Germinal center (tissue), 1 donor: ENCODE measurements at places on chromosomes 16 and 17.

DNA sequence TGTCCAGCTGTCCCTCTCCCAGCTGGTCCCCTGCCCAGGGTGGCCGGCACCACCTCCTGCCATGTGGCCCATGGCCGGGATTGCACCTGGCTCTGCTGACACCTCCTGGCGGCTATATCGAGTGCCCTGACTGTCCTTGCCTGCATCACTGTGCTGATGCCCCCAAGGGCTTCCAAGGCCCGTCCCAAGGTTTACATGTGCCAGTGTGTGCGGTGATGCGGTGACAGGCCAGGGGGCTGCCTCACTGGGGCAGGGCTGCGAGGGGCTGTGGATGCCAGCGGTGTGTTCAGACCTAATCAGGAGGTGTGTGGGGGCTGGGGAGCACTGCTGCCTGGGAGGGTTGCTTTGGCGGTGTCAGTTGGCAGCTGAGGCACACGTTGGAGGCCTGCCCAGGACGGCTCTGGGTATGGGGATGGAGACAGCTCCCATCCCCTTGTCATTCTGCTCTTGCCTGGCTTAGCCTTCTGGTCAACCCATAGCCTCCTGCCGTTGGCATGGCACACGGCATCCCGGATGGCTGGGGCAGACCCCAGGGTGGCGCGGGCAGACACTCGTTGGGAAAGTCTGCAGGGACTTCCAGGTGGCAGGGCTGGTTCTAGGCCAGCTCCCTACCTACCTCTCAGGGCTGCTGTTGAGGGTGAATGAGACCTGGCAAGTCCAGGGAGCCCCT, 5.5 kb downstream of the MAP2K3 start:
- DNase-seq = no peak

DNA sequence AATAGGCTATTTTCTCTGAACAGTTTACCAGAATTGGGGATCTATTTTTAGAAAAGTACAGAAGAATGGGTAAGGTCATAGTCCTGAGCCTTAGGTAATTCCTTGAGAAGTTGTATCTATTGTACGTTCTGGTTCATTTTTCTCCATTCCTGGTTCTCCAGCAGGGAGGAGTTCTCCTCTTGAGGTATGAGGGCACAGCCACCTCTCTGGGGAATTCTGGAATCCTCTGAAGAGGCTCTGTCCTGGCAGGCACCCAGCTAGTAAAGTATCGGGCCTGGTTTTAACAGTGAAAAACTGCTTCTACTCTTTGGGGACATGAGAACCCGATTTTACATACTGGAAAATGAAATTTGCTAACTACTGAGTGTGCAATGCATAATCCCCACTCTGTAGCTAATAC, 19.6 kb upstream of the PMFBP1 start:
- no peak for DNase-seq

GRCh38 chr16:81201267-81201666, 37.2 kb upstream of the BCO1 start:
- no peak for DNase-seq

GRCh38 chr16:12675852-12676251, 127.8 kb downstream of the CPPED1 start:
- no peak for DNase-seq

DNA sequence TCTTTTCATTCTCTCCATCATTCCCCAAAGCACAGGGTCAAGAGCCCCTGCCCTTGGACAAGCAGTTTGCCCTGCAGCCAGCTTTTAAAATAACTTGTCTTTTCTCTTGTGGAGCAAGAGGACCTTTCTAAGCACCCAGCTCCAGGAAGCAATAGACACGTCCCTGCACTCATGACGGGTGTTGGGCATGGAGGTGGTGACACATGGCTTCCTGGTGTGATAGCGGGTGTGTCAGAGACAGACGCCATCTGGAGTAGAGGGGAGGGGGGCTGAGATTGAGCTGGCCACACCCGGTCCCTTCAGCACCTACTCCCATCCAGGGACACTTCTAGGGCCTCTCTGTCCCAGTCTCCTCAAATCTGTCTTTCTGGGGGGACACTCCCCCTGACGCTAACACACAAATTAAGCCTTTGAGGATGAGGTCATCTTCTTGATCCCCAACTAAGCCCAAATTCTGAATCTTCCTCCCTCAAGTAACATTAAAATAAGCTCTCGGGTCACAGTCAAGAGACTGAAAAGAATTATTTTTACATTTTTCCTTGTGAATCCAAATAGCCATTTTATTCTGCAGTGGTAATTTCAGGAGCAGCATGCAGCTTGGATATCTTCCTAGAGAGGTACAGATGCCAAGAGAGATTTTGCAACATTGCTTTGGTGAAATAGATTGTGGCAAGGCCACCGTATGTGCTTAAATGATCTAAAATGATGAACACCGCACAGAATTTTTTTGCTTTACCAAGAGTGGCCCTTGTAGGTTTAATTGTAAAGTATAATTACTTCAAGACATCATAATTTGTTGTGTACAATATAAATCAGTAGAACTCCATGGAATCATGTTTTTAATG, 216.6 kb upstream of the IRX3 start:
- DNase-seq = no peak

DNA sequence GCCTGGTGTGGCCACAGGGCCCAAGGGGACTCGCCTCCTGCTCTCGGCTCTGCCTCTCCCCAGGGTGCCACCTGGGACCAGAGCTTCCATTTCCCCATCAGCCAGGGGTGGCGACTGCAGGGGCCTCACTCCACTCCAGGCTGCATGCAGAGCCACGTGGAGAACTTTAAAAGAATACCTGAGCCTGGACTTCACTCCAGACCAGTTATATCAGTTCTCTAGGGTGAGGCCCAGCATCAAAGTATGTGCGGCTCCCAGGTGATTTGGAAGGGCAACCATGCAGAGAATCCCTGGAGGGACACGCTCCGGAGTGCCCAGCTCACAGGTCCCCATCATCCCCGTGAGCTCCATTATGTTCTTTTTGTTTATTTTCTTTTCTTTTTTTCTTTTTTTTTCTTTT, 39.8 kb downstream of the KIAA0513 start:
- DNase-seq = no peak

- no peak for DNase-seq
These were observed 427.1 kb downstream of the ZFHX3 start for GRCh38 chr16:72620853-72621252.

GRCh38 chr16:74487634-74488495, 66.6 kb upstream of the CLEC18B start:
- DNase-seq = no peak

- no peak for DNase-seq
These were observed 169.5 kb downstream of the C16orf78 start for GRCh38 chr16:49542946-49543630.

- DNase-seq = no peak
These were observed 53.3 kb downstream of the RNF112 start for GRCh38 chr17:19464031-19465026.

DNA sequence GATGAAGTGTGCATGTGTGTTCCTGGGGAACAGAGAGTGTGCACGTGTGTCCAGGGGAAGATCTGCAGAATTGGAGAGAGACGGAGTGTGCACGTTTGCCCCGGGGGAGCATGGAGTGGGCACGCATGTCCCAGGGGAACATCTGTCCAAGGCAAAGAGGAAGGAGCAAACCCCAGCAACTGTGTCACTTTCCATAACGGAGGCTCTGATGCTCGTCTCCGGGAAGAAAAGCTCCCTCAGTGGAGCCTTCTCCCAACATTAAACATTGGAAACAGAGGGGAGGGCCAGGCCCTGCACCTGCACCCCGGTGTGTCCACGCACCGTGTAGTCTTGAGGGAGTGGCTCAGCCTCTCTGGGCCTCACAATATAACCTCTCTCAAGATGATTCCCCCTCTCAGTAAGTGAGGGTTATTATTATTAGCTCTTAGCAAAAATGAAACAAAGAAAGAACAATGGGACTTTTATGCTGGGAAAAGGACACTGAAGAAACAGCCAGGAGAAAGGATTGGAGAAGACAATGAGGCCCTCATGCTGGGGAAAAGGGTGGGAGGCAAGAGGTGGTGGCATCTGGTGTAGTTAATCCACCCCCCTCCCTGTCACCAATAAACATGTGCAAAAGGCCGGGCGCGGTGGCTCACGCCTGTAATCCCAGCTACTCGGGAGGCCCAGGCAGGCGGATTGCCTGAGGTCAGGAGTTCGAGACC, 7.6 kb downstream of the RAB40B start:
- no peak for DNase-seq

DNA sequence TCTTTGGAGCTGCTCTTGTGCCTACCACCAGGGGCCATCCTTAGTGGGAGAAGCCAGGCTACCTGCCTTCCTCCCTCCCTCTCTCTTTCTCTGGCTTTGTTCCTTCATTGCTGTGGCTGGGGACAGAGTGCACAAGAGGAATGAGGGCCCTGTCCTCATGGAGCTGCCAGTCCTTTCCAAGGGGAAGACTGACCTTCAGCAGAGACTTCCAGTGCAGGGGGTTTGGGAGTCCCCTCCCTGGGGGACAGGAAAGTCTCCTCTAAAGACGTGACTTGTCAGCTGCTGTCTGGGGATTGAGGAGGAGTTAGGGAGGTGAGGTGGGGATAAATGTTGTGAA, 108.1 kb downstream of the CMIP start:
- DNase-seq = no peak

GRCh38 chr17:77999413-78000173, 41.1 kb downstream of the TNRC6C start:
- no peak for DNase-seq

DNA sequence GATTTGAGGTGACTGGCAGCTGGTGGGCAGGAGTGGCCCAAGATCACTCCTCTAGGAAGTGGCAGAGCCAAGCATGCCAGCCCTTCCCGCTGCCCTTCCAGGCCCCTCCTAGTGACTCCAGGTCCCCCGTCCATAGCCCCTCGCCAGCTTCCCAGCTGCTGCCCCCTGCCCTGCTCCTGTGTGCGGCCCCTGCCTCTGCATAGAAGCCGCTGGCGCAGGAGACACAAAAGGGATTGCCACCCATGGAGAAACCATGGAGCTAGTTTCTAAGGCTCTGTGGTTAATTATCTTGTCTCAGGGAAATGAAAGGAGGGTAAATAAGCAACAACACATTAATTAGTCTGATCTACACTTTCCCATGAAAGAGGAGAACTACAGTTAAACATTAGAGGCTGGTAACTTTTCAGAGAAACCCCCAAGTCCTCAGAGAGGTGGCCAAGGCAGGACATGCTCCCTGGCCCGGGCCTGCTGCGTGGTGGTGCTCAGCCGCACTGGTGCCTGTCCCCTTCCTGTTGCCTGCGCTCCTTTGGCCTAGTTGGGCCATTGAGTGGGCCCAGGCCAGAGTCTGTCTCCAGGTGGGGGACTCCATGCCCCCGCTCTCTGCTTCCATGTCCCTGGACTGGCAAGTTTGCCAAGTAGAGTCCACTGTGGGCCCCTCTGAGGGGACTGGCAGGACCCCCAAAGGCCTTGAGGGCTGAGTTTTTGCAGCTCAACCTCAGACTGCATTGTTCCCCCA, 65.2 kb downstream of the PRMT7 start:
- DNase-seq = no peak

DNA sequence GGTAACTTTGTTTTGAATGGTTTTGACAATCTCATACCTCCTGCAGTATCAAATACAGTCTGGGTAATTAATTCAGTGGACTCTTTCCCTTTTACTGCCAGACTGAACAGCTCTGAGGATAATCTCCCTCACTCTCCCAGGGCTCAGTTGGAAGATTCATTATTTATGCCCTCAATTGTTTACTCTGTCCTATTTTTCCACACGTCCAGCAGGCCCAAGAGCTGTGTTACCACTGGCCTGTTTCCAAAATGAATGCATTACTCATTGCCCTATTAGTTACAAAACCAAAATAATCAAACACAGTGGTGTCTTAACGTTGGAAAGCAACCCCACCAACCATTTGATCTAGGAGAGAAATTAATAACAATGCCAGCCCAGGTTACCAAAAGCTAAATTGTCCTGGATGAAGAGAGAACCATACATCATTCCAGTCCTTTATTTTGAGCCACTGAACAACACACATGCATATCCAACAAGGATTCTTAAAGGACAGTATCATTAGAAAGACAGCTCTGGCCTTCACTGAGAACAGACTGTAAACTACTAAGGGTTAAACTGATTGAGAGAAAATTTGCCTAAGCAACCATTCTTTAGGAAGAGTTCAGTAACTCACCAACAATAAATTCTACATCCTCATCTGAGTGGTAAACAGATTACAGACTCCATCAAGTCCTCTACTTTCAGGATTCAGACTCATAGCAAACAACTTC, 34.5 kb downstream of the FAM222B start:
- DNase-seq = no peak

- DNase-seq = no peak
These were observed 3.2 kb downstream of the SOST start for GRCh38 chr17:43755389-43755875.

- no peak for DNase-seq
These were observed 150.0 kb upstream of the RBFOX1 start for GRCh38 chr16:7182510-7183109.

DNA sequence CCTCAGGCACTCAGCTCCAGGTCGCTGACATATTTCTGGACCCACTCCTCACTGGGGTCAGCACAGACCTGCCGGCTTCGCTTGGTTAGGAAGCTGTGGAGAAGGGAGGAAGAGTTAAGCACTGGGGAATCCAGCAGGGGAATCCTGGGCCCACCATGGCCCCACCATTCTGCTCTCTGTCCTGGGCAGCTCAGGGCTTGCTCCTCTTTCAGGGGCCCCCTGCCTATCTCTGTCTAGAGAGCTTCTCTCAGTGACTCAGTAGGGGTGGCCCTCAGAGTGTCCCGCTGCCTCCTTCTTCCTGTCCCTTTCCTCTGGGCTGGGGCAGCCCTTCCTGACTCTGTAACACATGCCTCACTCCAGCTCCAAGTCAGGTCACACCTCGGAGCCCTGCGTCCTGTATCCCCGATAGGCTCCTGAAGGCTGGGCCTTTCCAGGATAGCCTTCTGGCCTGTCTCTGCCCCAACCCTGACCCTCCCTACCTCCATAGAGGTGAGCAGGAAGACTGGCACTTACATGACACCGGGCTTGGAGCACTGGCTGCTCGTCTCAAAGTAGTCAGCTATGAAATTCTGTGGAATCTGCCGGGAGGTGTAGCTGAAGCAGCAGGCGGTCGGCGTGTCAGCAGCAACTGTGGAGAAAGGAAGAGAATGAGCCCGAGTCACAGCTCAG, 1.1 kb downstream of the CCL3 start:
- DNase-seq = no peak

DNA sequence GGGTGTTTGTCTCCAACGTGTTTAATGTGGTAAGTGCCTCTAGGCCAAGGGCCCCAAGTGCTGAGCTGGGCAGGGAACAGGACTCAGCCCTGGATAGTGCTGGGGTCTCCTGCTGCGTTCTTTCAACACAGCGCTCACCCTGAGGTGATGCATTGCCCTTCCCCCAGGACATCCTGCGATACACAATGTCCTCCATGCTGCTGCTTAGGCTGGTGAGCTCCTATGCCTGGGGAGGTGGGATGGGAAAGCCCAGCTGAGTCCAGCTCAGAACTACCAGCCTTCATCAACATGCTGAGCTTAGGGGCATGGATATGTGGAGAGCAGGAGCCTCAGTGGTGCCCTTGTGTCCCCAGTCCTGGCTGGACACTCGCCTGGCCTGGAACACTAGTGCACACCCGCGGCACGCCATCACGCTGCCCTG, 563 bp downstream of the ZACN start:
- DNase-seq = no peak
